Fibroblast of mammary gland (primary cell): ENCODE measurements at places on chromosomes 2 and 18.

- DNase-seq, result no peak
These were observed 26.2 kb downstream of the PCBP1 start for GRCh38 chr2:70113359-70114070.

DNA sequence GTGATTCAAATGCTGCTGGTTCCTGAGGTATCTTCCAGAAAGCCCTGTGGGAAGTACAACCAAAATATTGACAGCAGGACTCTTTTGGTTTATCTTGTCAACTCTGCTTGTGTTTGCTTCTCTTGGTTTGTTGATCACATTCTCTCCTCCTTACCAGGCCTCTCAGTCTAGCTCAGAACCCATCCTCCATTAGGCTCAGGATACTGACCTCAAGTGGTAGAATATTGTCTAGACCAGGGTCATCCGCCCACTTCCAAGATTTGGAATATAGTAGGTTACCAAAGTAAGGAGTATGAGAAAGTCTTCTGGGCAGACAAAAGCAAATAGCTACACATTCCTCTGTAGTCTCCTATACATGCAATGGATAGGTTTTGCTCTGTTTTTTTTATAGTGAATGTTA is 56.6 kb downstream of the XIRP2 start:
- no peak for DNase-seq

DNA sequence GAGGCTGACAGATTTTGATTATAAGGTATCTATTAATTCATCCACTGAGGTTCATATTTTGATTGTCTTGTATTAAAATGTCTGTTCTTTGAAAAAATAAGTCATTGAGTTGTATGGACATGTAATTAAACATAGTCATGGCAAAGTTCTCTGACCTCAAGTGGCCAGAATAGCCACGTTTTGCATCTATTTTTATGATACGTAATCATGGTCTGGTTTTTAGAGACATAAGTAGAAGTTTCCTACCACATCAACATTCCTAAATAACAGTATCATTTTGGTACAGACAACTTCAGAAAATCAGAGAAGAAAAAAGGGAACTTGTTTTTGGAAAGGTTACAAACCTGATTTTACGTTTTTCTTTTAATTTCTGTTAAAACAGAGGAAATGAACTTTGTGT is 47.6 kb downstream of the COL5A2 start:
- peak; percentile 45 for DNase-seq

DNA sequence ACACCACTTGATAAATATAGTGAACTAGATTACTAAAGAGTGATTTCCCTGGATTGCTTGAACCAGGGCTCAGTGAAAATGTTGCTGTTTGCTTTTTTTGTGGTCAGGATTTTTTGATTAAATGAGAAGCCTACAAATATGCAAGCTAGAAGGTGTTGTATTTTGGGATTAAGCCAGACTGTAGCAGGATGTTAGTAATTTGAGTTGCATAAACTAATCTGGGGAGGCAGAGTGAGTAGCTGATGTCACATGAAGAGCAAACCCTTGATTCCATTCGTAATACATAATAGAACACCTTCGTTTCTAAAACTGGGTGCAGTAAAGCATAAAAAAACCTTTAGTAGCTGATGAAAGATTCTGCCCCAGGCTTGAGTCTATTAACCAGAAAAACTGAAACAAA is 32.0 kb downstream of the NEDD4L start:
- DNase-seq, result peak; percentile 8

DNA sequence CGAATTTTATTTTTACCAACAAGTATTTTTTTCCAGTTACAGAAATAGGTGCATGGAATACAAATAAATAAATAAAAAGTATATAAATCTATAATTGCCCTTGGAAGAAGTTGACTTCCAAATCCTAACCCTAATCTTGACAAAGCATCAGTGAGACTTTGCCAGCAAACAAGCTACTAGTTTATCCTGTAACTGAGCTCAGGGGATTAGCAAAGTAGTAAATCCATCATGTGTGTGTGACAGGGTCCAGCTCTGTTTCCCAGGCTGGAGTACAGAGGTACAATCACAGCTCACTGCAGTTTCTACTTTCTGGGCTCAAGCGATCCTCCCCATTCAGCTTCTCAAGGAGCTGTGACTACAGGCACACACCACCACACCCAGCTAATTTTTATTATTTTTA is 948.0 kb upstream of the CNTNAP5 start:
- DNase-seq, result no peak

- no peak for DNase-seq
These were observed 7.5 kb downstream of the PARD6G start for GRCh38 chr18:80239830-80240229.
